Stimulated activated CD8-positive, alpha-beta memory T cell treated with anti-CD3 and anti-CD28 coated beads, Interleukin-2, amount 100 ng/mL, for 48 hours (primary cell): ENCODE measurements at places on chromosomes 3 and 15.

DNA sequence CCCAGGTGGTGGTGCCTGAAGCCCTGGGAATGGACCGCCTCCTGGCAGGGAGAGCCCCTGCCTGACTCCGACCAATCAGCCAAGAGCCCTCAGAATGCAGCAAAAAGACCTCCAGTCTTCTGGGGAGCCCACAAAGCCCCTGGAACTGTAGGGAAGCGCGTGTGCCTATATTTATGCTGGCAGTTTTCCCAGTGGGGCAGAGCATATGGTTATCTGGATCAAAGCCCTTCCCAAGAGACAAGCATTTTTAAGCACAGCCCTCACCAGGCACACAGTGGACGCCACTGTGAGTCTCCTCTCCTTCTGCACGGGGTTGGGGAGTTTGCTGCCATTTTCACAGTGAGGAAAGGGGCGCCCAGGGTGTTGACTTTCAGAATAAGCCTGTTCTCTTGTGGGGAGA lies 80.9 kb upstream of the RPL32 start:
- DNase-seq = no peak

DNA sequence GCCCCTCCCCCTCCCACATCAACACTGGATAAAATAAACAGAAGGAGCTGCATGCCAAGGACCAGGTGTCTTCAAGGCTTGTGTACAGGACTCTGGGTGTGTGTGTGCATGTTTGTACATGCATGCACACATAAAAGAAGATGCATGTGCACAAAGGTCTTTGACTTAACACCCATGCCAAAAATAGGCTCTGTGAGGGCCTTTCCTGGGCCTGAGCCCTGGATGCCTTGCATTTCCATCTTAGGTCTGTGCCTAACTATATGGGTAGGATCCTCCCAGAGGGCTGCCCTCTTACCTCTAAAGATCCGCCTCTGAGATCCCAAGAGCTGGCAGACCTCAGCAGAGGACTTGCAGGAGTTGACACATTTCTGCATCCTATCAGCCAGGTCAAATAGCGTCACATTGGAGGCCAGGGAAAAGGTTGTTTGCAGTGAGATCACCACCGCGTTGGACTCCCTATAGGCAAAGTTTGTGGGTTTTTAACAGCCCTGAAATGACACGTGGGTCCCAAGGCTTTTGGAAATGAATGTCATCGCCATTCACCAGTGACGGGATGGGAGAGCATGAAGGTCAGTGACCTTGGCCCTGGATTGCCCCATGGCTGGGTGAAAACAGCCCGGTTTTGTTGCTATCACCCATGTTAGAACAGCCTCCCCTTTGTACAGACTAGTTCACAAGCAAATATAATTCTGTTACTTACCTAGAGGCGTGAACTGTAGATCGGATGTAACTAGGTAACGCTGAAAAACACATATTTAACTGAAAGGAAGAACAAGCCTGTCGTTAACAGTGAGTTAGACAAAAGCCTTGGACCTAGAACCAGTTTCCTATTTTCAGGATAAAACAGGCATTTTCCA lies 54.0 kb downstream of the HEG1 start:
- no peak for DNase-seq

GRCh38 chr15:42155546-42156242 lies 742 bp downstream of the PLA2G4F start:
- DNase-seq = no peak

DNA sequence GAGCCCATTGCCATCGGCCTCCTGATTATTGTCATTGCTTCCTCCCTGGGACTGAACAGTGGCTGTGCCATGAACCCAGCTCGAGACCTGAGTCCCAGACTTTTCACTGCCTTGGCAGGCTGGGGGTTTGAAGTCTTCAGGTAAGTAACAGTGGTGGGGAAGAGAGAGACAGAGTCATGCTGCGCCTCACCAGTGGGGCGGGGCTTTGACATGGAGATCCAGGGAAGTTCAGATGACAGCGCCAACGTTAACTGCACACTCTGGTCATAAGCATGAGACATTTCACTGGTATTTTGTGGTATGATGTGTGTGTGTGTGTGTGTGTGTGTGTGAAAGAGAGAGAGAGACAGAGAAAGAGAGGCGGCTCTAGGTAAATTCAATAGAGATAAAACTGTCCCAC lies 41.0 kb downstream of the AQP9 start:
- no peak for DNase-seq

DNA sequence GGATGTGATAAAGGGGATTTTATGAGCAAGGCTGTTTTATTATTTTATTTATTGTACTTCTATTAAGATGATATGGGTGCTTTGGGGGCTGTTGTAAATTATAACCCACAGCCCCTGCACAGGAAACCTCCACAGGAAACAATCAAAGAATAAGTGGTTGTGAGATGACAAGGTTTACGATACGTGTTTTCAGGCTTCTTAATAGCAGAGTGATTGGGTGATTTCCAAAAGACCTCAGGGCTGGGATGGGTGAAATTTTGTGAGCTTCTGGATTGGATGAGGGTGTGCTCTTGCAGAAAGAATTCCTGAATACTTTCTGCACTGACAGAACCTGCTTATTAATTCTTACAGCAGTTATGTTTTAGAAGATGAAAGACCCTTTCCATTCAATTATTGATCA lies 21.4 kb downstream of the CHL1 start:
- no peak for DNase-seq

DNA sequence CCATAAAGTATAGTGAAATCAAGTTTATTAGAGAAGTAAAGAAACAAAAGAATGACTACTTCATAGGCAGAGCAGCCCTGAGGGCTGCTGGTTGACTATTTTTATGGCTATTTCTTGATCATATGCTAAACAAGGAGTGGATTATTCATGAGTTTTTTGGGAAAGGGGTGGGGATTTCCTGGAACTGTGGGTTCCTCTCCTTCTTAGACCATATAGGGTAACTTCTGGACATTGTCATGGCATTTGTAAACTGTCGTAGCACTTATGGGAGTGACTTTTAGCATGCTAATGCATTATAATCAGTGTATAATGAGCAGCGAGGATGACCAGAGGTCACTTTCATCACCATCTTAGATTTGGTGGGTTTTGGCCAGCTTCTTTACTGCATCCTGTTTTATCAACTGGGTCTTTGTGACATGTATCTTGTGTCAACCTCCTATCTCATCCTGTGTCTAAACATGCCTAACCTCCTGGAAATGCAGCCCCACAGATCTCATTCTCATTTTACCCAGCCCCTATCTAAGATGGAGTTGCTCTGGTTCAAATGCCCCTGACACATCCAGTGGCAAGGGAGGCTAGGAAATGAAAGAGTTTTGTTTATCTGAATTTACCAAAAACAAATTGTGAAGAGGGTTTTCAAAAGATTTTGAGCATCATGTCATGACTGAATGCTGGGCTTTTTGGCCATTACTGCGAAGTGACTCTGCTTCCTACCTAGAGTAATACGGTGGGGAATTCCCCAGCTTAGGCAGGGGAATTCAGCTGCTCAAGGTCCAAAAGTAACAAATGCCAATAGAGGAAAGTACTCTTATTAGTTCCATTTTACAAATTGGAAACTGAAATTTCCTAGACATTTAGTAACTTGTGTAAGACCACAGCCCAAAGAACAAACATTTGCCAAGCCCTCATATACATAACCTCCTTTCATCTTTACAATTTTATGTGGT lies 6.2 kb upstream of the SPSB4 start:
- DNase-seq = no peak

GRCh38 chr15:89971592-89971997 lies 29.5 kb upstream of the ZNF710 start:
- DNase-seq = peak; percentile 12

GRCh38 chr15:78841376-78841706 lies 30.1 kb upstream of the ADAMTS7 start:
- no peak for DNase-seq
